ENCODE measurements at places on chromosomes 3 and 15.

DNA sequence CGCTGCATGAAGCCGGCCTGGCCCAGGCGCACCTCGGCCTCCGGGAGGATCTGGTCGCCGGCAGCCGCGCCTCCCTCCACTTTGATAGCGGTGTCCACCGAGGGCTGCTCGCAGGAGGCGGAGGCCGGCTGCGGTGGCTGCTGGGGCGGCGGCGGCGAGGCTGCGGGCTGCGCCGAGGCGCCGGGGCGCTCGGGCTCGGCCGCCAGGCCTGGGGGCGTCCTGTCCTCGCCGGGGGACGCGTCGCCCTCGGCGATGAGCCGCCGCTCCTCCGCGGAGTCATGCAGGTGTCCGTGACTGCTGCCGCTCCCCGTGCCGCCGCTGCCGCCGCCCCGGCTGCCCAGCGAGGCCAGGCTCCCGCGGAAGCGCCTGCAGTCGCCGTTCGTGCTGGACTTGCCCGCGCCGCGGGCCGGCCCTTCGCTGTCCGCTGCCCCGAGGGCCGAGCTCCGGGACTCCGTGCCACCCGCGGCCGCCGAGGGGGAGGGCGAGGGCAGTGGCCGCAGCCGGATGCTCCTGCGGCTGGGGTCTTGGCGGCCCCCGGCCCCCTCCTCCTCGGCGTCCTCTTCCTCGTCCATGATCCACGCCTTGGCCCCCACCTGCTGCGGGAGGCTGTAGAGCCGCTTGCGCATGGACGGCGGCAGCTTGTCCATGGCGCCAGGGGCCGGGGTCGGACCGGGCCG lies 996 bp downstream of the HCN4 start:
- DNase-seq, result no peak

- no peak for DNase-seq
These were observed 245.7 kb downstream of the ZIC1 start for GRCh38 chr3:147654827-147655226.

DNA sequence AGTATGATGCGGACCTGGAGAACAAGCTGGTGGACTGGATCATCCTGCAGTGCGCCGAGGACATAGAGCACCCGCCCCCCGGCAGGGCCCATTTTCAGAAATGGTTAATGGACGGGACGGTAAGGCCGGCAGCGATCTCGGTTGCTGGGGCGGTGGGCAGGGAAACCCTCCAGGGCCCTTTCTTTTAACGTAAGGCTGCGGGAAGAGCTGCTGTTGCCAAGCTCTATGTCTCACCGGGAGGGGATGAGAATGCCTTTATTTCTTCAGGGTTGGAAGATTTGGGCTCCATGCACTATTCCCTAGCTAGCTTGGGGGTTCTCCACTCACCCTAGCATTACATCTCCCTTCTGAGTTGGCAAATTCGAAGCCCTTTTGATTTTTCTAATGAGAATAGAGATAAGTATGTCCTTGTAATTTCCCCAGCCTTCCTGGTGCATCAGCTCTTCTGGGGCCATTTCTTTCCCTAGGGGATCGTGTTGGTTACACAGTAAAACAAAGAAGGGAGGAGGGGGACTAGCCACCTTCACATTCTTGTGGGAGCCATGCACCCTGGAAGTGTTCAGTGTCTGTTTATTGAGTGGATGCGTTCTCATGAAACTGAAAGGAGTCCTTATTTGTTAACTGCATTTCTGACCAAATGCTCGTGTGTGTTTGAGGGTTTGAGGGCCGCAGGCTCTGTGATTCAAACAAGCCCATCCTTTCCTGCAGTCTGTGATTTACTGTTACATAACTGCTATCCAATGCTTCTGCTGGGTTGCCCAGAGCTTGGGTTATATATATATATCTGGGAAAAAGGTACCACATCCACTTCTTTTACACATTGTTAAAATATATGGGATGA lies 982 bp downstream of the TAGLN3 start:
- DNase-seq, result no peak

DNA sequence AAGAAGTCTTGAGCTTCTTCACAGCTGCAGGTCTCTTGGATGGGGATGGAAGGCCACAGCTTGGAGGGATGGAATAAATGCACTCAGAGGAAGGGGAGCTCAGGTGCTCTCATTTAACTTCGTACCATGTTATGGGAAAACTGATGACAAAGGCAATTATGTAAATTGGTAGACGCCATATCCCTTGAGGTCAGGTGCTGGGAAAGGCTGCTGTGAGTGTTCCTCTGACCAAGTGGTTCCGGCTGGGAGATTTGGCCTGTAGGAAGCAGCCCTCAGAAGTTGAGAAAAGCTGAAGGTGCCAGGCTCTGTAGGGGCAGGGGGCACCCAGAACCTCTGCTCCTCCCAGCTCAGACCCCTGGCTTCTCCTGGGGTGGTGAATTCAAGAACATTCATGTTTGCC lies 47.1 kb downstream of the FAH start:
- no peak for DNase-seq
